ENCODE measurements at places on chromosomes 7 and 10.
A peak's percentile ranks its signal among the peaks of the same experiment; 100 is the strongest.

- no peak for DNase-seq
Observed at GRCh38 chr10:65346466-65346865, 1579.4 kb upstream of the LRRTM3 start.

DNA sequence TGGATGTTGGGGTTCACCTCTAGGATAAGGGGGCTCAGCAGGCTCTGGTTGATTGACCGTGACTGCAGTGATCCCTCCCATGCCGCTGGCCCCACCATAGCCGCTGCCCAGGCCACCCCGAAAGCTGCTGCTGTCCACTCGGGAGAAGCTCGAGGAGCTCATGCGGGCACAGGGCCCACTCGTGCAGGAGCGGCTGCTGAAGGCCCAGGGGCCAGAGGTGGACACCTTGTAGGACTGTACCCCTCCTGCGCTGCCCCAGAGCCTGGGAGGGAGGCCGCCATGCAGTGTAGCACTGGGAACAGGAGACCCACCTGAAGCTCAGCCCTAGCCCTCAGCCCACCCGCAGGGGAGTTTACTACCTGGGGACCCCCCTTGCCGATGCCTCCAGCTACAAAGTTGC lies 70.0 kb downstream of the CHRM2 start:
- DNase-seq: no peak

GRCh38 chr10:58439632-58440364 lies 54.6 kb downstream of the TFAM start:
- DNase-seq: no peak

DNA sequence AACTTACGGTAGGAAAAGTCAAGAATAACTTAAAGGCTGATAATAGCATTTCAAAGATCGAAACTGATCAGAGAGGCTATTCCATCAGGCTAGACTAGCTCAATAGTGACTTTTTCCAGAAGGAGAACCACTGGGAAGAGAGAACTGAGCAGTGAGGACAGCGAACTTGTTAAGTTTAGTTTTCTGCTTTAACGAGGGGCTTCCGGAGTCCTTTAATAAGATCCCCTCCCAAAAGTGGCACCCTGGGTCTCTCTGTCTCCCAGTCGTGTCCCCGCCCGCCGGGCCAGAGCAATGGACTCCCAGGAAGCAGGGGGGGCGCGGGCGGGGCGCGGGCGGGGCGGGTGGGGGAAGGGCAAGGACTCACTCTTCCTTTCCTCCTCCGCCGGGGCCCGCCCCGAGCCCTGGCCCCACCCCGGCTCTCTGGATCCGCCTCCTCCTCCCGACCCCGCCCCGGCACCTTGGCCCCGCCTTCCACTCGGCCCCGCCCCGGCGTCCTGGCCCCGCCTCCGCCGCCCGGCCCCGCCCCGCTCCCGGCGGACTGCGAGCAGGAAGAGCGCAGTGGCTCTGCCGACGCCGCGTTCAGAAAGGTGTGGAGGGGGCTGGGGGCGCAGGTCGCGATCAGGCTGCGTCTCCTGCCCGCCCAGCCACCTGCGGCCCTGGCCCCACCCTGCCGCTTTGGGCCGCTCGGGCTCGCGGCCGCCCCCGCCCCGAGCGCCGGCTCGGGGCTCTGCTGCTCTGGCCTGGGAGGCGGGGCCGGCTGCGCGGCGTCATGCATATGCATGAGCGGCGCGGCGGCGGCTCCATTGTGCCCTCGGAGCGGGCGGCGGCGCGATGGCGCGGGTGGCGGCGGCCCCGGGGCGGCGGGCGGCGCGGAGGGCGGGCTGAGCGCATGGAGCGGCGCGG lies at the start of gene ZMIZ2:
Gene ZMIZ2, plus strand, starts transcription at position 803 of the 903 bp plus-strand sequence. CDS start 7,403 bp downstream, outside the sequence.
- DNase-seq: peak; percentile 90

GRCh38 chr7:95545673-95546072 lies 50.6 kb downstream of the PDK4 start:
- DNase-seq: no peak

DNA sequence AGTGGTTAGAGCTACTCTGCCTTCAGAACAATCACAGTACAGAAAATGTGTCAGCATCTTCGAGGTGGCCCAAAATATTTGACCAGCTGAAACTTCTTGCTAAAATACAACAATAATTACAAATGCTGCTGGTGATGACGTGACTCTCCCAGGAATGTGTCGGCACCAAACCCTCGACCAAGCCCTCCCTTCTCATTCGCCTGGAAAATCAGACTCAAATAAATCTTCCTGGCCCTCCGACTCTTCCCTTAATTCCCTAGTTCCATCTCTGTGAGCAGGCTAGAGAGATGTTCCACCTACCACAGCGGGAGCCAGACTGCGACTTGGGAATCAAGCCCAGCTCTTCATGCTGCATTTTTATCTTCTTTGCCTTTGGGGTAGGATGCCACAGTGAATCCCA lies 4.1 kb downstream of the PRSS2 start:
- no peak for DNase-seq

- no peak for DNase-seq
Observed at GRCh38 chr7:2452074-2452507, 24.1 kb downstream of the GRIFIN start.

GRCh38 chr10:66521506-66521905 lies 404.3 kb upstream of the LRRTM3 start:
- DNase-seq: no peak

- no peak for DNase-seq
Observed at GRCh38 chr10:37436357-37436756, 311.0 kb downstream of the ANKRD30A start.

DNA sequence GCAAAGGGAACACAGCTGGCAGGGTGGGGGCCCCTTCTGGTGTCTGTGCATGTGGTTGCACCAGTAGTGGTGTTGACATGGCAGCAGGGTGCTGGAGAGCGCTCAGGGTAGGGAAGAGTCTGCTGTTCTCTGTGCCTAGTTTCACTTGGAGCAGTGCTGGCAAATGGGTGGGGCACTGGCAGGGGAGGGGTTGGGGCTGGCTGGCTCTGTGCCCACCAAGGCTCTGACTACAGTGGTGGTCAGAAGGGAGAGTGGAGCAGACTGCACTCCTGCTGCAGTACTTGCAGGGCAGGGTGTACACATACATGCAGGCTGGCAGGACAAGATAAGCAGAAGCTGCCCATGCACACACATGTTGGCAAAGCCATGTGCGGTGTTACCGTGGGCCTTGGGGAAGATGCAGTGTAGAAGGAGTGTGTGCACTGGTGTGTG lies 18.2 kb downstream of the FAM25A start:
- DNase-seq: no peak

DNA sequence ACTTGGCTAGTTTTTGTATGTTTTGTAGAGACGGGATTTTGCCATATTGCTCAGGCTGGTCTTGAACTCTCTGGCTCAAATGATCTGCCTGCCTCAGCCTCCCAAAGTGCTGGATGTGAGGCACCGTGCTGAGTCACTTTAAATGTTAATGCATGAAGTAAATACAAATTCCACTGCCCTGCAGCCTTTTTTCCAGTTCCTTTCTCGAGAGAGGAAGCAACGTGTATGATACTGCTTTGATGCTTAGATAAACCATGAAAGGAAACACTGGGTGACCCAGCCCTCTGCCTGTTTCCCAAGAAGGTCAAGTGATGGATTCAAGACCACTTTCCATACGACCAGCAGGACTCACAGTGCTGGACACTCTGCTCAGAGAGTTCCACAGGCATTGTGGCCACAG lies 11.3 kb upstream of the MRPS24 start:
- DNase-seq: no peak

GRCh38 chr10:132175907-132176581 lies 10.7 kb upstream of the DPYSL4 start:
- no peak for DNase-seq

DNA sequence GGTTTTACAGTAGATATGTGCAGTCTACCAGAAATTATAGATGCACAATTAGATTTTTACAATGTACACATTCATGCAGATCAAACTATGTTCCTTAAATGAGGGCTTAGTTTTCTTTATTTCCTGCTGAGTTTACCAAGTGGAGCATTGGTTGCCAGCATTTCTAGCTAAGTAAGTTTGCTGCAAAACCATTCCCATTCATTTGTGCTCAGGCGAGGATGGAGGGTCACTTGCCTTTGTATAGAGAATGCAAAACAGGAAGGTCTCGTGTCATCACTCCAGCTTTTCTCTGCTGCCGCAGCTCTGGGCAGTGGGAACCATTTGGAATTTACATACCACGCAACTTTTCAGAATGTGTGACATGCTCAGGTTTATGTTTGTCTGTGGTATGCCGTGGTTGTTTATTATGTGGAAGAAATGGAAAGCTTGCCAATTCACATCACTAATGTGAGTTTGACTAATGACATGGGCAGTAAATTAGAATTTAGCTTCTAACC lies 198.6 kb downstream of the TRIL start:
- no peak for DNase-seq

- no peak for DNase-seq
Observed at GRCh38 chr10:133318494-133319127, 9.9 kb downstream of the ZNF511 start.

GRCh38 chr7:88772776-88773175 lies 13.3 kb downstream of the ZNF804B start:
- DNase-seq: no peak

DNA sequence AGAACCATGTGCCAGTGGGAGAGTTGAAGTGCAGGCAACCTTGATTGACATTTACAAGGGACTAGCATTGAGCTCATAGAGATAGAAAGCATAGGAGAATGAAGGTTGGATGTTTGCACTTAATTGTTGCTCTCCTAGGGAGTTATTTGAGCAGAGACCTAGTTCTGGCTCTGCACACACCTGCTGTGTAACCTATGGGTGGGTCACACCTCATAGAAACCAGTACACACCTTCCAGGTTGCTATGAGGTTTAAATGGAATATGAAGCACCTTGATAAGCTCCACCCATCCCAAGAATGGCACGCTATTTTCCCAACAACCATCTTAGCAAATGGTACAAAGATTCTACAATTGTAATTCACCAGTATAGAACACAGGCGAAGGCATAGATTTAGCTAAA lies 86.2 kb upstream of the AOAH start:
- DNase-seq: no peak
